Esophagus muscularis mucosa (tissue), 4 donors: ENCODE measurements at places on chromosomes 3 and 15. TPM values are rescaled to one million over a fixed set of nuclear protein-coding genes. Genes with fewer than 3 reads are reported as not detected.
A peak's percentile ranks its signal among the peaks of the same experiment; 100 is the strongest.

GRCh38 chr15:85758655-85758978 lies 36.1 kb downstream of the KLHL25 start:
- DNase-seq = no peak

NEIL1 gene
- 17.2 TPM for total RNA-seq

- DNase-seq = no peak
These were observed 46.7 kb upstream of the ATP10A start for GRCh38 chr15:25909806-25910205.

DNA sequence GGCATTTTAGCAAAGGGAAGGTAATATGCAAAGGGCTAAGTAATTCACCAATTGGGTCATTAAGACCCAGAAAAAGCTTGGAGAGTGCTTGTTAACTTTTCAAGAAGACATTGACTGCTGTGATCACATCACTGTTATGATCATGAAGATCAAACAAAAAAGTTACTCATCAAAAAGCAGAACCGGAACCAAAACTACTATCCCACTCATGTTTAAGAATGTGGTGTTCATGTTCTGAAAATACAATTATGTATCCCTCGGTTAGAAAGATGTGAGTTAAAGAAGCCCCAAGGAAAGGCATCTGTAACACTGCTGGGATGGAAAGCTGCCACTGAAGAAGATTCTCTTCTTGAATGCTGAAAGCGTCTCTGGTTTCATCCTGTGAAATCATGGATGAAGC lies 32.6 kb downstream of the BBX start:
- no peak for DNase-seq

- DNase-seq = no peak
These were observed 536 bp downstream of the WDR73 start for GRCh38 chr15:84653584-84653909.

DNA sequence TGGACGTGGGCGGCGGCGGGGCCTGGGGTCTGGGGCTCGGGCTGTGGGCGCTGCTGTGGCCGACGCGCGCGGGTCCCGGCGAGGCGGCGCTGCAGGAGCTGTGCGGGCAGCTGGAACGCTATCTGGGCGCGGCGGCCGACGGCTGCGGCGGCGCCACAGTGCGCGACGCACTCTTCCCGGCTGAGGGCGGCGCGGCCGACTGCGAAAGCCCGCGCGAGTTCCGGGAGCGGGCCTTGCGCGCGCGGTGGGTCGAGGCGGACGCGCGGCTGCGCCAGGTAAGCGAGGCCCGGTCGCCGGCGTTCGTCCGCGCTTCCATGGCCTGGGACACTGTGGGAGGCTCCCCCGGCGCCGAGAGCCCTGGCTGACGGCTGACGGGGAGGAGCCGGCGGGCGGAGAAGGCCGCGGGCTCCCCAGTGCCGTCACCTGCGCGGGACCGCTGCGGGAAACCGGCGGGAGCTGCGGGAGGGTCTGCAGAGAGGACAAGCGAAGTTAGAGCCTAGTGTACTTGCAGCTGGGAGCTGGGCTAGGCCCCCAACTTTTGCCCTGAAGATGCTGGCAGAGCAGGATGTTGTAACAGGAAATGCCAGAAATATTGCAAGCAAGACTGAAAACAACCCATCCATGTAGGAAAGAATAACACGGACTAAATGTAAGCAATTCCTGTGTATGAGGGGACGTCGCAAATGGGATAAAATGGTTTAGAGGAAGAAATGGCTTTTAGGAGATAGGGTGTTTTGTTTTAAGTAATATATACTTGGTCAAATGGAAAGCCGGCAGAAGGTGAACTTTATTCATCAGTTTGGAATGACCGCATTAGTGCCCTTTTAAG lies 847 bp downstream of the WHAMM start:
- DNase-seq = no peak

DNA sequence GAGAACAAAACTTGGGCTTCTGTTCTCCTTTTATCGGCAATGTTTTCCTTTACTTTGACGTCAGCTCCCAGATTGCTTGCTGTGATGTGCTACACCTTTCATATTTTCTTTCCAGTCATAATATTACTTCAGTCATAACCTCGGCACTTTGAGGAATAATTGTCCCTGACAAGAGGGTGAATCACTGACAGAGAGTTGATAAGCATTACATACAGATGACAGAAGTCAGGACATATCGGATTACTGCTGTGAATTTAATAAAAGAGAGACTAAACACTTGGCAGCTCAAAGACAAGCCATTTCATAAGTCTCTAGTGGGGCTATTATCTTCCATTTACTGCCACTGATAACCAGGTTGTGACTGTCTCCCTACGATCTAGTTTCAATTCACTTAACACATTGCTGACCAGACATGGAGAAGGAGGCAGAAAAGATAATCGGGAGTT lies 362.1 kb upstream of the ARRDC4 start:
- no peak for DNase-seq

- DNase-seq = no peak
These were observed 81.6 kb upstream of the LRRFIP2 start for GRCh38 chr3:37255990-37256308.

GRCh38 chr15:33284336-33284735 lies 26.4 kb upstream of the RYR3 start:
- no peak for DNase-seq

DNA sequence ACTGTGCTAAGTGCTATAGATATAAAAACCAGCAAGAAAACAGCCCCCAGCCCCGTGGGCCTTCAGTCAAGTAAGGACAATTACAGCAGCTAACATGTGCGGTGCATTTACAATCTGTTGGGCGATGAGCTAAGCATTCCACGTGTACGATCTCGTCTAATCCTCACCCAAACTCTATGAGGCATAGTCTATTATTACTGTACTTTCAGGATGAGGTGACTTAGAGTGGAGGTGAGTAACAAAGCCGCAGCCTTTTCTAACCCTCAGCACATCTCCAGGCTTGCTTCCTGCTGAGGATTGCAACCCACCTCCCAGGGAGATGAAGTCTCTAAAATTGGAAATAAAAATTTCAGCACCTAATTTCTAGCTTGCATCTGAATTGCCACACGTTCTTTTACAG lies 53.2 kb upstream of the MCF2L2 start:
- peak; percentile 14 for DNase-seq

MYD88 gene
- 38.6 TPM for total RNA-seq

HIGD2B gene
- not detected for total RNA-seq

GRCh38 chr3:31948280-31948679 lies 32.8 kb downstream of the OSBPL10 start:
- DNase-seq = peak; percentile 31
